Activated CD4-positive, alpha-beta T cell treated with anti-CD3 and anti-CD28 coated beads, Interleukin-2, Interleukin-4, amounts not matched to agents 100 ng/mL and 50 ng/mL, durations not matched to agents 16 hours and 8 hours (primary cell): ENCODE measurements at places on chromosomes 3 and 15.

GRCh38 chr3:151766454-151766853 is 32.7 kb downstream of the AADACL2 start:
- DNase-seq, result no peak

- DNase-seq, result no peak
These were observed 267.0 kb downstream of the CHL1 start for GRCh38 chr3:463252-464192.

DNA sequence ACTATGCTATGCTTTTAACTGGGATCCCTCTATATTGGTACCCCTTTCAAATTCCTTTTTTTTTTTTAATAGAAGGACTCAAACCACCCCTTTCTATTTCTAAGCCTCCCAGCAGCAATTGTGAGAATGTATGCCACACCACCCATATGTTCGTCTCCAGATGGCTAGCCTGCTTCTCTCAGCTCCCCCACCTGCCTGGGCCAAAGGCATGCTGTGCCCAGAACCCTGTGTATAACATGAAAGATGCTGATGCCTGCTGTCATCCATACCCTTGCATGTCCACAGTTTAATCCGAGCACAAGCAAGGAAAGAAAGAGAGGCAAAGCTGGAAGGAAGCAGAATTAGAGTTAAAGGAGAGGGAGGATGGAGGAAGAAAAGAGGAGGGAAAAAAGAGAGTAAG is 159.5 kb upstream of the CNTN6 start:
- no peak for DNase-seq

GRCh38 chr3:157063926-157064325 is 96.0 kb downstream of the CCNL1 start:
- no peak for DNase-seq

DNA sequence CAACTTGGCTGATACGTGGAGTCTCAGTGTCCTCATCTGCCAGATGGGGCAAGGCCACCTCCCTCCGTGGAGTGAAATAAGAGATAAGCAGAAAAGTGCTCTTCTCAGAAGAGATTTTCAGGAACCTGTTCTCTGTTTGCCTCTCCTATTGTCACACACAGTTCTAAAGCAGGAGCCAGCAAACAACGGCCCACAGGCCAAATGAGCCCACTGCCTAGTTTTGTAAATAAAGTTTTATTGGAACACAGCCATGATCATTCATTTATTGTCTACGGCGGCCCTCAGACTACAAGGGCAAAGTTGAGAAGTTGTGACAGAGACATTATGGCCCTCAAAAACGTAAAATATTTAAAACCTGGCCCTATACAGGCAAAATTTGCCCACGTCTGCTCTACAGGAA is 256.8 kb upstream of the IGF1R start:
- DNase-seq, result no peak

GRCh38 chr3:2923390-2923789 is 186.8 kb downstream of the IL5RA start:
- DNase-seq, result no peak

DNA sequence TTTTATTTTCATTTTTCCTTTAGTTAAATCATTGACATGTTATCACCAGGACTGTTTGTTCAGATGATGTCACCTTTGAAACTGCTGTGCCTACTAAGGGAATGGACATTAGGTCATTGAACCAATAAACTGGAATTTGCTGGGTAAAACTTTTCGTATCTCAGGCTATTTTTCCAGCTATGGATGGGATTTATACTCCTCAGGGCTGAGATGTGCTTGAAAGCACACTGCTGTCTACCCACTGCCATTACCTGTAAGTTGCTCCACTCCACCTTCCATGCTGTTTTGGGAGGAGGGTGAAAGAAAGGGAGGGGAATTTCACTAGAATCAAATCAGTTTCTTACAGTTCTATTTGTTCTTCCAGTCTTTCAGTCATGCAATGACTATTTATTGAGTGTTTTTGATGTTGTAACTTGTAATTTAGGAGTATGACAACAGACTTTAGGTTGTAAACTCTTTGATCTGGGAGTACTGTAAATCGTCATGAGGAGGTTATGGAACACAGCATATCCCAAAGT is 11.3 kb downstream of the EHD4 start:
- no peak for DNase-seq

DNA sequence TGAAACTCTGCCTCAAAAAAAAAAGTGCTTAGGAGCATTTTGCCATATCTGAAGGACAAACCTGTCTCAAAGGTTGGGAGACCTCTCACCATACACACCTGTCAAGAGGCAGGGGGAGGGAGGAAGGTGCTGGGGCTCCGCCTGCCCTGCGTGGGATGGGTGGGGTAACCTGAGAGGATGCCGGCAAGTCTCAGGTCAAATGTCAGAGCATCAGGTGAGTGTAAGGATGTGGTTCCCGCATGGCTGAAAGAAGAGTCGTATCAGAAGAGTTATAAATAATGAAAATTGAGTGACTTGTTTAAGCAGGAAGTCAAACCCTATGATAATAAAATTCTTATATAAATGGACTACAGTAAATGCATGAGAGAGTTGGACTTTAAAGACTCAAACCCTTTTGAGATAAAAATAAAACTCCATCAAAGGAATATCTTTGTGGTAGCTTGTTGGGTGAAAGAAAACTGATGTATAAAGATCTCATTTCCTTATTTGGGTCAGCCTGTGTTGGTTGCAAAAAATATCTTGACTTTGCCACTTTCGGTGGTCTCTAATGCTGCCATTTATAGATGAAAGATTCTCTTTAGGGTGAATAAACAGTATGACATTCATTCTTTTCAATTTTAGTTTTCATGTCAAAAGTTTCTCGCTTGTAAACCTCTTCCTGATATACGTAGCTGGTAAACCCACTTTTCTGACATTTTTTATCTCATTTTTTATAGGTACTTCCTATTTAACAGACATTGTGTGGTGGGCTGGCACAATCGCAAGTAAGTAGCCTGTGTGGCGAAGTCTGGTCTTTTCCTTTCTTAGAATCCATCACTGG is 23.8 kb downstream of the NIPA1 start:
- DNase-seq, result no peak

- no peak for DNase-seq
These were observed 18.0 kb upstream of the SLTM start for GRCh38 chr15:58951388-58952007.
